Stimulated activated CD4-positive, alpha-beta T cell treated with anti-CD3 and anti-CD28 coated beads, Interleukin-1b, Interleukin-23, amount 100 ng/mL, for 4 hours (primary cell): ENCODE measurements at places on chromosomes 1 and 21.

DNA sequence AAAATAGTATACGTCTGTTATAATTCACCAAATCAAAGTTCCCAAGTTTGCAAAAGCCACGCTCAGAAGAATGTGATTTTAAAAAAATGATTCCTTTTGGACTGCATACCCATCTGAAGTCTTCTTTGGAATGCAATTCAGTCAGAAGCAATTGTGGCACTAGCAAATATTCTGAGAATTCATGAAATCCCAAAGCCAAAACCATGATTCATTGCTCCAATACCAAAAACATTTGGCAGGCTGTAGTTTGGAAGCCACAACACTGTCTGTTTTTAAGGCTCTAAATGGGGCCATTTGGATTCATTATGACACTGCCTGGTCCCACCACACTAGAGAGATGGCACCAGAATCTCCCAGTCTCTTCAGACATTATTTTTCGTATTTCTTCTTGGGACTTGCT, 21.8 kb upstream of the LRRC53 start:
- no peak for DNase-seq

- no peak for DNase-seq
Measured at GRCh38 chr1:233945573-233945972, 41.1 kb downstream of the SLC35F3 start.

DNA sequence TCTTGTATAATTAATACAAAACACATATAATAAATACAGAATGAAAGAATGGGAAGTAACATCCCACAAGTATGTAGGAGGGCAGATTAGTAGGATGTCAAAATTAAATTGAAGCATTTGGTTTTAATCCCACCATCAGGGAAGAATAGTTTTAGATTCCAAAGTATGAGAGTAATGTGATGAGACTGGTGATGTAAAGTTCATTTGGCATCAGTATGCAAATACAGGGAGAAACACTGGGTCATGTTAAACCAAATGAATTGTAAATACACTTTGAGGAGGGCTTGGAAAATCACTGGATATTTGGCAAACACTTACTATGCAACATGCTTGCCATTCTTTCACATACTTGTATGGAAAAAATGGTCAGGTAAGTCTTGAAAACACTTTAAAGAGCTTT, 358.8 kb downstream of the DPYD start:
- no peak for DNase-seq

GRCh38 chr1:113990530-113990929, 11.3 kb downstream of the OLFML3 start:
- DNase-seq = no peak

DNA sequence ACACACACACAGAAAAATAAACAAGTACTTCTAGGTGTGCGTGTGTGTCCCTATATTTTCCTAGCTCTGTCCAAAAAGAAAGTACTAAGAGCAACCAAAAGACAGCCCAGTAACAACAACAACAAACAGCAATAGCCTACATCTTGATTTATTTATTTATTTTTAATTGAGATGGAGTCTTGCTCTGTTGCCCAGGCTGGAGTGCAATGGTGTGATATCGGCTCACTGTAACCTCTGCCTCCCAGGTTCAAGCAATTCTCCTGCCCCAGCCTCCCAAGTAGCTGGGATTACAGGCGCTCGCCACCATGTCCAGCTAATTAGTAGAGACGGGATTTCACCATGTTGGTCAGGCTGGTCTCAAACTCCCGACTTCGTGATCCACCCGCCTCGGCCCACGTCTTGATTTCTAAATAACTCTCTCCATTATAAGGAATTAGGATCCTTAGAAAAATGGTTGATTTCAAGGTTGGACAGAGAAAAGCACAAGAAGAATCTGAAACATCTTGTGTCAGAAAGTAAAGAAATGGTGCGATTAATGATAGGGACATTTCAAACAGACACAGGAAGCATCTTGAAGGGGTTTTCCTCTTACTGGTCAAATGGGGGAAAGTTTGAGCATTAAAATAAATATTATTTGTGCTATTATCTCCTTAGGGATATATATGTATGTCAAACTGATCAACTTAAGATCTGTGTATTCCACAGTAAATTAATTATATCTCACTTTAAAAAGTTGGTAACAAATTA, 59.4 kb downstream of the ARID4B start:
- DNase-seq = no peak

- DNase-seq = no peak
Measured at GRCh38 chr1:234659538-234659937, 49.6 kb upstream of the IRF2BP2 start.

DNA sequence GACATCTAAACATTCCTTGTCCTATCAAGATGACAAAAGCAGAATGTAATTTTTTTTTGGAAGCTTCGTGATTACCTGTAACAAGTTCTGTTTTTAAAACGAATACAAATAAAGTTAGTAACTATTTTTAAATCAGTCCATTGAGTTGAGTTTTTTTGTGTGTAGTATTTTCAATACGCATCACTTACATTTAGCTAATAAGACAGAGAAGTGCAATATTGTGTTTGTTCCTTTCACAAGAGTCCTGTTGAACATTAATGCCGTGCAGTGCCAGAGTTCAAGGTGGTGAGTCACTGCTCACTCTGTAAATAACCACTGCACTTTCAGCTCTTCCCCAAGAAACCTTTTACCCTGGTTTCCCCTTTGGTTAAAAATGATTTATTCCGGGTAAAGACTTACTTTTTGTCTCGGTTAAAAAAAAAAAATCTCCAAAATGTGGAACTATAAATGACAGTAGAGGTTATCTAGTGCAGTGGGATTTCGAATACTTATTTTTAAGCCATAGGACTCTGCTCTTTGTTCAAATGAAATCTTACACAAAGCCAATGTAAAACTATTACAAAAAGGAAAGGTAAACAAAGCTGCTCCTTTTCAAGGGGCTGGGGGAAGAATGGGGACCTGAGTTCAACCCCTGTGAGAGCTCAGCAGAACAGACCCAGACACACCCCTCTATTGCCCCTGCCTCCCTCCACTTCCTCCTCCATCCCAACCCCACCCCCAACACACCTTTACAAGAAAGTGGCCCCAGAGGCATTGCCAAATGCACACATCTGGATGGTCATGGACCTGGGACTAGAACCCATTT, 14.8 kb upstream of the NCMAP start:
- DNase-seq = no peak

- DNase-seq = no peak
Measured at GRCh38 chr1:115677182-115677555, 35.4 kb downstream of the VANGL1 start.

DNA sequence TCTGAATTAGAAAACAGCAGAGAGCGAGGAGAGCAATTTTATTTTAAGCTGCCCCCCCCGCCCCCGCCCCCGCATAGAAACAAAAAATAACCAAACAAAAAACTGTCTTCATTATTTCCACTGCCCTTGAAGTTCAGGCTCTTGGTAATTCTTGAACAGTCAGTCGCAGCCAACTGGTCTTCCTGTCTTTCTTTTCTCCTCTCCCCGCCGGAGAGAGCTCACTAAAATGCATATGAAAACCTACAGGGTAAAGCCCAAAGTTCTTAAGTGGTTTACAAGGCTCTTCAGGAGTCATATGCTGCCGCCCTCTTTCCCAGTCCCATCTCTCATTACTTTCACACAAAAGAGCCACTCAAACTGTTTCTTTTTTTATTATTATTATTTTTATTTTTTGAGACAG, 1.1 kb upstream of the ANKRD35 start:
- no peak for DNase-seq

- no peak for DNase-seq
Measured at GRCh38 chr1:204241050-204241449, 27.3 kb upstream of the GOLT1A start.

DNA sequence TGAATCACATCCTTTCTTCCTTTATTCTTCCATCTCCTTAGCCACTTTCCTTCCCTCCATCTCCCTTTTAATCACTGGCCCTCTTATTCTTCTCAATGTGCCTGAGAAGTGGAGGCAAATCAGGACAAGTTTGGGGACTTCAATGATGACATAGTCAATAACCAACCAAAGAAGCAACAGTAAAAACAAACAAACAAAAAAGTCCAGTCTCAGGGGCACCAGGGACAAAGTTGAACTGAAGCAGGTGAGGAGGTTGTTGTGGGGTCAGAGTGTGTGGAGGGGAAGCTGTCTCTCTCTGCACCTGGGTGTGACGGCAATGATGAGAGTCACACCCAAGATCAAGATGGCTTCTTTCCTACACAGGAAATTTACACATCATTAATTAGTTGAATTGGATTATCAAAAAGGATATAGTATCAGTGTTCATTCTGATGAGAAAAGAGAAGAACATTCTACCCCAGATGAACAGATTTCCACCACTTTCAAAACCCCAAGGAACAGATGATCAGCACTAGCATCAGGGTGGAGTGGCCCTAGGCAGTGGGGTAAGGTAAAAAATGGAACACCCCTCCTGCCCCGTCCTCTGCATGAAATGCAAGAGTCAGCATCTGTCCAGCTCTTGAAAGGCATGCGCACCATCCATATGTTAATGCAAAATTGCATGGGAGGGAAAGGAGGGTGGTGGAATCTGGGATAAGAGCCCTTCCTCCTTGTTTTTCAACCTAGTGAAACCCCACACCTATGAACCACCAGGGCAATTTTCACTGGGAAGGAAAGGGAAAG, 32.6 kb downstream of the HSD3B2 start:
- DNase-seq = no peak

DNA sequence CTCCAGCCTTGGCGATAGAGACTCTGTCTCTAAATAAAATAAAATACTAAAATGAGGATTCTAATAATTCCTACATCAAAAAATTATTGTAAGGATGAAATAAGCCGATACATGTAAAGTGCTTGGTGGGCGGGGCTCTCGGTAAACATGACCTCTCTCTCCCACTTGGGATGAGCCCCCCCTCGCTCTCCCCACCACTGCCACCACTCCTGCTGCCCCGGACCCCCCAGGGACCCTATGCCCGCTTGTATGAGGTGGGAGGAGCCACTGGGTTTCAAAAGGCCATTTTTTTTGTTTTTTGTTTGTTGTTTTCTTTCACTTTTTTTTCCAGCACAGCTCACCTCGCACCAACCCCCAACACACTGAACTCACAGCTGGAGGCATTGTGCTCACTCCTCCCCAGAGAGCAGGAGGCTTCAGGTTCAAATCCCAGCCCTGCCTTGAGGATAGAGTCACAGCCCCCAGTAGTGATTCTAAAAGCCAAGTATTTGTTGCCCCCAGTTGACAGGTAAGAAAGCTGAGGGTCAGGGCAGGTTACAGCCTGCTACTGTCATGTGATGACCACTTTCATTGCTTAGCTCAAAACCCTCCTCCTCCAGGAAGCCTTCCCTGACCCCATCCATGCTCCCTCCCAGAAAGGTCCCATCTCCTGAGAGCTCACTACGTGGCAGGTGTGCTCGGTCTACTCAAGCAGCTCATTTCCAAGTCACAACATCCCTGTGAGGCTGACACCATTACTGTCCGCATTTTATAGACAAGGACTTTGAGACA, 4.2 kb downstream of the SDC3 start:
- DNase-seq = no peak

- no peak for DNase-seq
Measured at GRCh38 chr1:235076504-235077162, 52.0 kb downstream of the TOMM20 start.

GRCh38 chr1:110501488-110502132, 17.4 kb downstream of the KCNA10 start:
- DNase-seq = no peak

DNA sequence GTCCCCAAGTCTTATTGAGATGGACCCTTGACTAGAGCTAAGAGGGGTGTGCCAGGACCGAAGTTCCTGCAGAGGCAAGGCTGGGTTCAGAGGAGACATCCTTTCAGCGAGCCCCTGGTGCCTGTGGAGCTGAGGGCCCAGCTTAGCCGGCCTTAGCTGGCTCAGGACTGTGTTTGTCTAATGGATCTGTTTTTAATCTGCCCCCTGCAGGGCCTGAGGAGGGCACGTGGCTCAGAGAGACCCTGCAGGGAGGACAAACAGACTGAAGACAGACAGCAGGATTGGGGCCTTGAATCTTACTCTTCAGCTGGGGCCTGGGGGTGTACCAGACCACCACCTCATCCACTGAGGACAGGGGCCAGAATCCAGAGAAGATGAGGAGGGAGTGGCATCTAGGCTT, 1.6 kb downstream of the CRABP2 start:
- DNase-seq = no peak

GRCh38 chr1:158028969-158029368, 35.5 kb downstream of the KIRREL1 start:
- DNase-seq = no peak

GRCh38 chr1:230632273-230632873, 9.9 kb upstream of the COG2 start:
- no peak for DNase-seq

- no peak for DNase-seq
Measured at GRCh38 chr1:97042551-97042950, 321.0 kb downstream of the PTBP2 start.

DNA sequence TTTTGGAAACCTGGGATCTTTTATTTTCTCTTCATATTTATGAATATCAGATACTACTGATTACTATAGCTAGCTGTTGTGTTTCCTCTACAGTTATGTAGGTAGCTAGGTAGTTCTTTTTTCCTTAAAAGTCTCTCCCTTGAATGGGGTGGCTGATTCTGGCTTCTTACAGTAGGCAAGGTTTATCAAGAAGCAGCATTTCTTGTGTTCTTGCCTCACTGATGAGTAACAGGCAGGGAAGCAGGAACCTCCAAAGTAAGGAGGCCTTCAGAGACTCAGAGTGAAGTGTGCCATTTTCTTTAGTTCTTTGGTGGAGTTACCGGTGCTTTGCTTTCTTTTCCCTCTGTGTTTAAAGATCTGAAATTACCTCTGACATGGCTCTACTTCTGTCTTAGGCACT, 56.0 kb downstream of the ZMYM4 start:
- no peak for DNase-seq

GRCh38 chr1:54968551-54968950, 11.9 kb upstream of the TMEM61 start:
- no peak for DNase-seq

DNA sequence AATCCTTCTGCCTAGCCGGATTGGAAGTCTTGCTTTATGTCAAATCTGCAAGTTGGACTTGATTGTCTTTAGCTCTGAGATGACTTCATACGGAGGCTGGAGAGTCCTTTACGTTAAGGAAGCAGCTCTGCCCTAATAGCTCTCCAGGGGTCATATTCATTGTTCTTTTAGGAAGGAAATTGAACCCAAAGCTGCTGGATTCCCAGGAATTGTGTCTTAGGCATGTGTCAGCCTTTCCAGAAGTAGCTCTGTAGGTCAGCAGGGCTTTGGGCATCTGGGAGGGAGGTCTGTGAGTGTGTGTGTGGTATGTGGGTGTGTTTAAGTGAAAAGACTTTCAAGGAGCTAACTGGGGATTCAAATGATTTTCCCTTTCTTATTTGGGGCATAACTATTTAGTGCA, 82.4 kb downstream of the ABCA4 start:
- DNase-seq = no peak

- no peak for DNase-seq
Measured at GRCh38 chr1:93917302-93917701, 8.1 kb upstream of the GCLM start.

GRCh38 chr1:56799605-56800400, 19.4 kb downstream of the FYB2 start:
- no peak for DNase-seq

GRCh38 chr1:43235040-43235439, 34.7 kb upstream of the TMEM125 start:
- no peak for DNase-seq
